AG04449 (cell line): ENCODE measurements at places on chromosomes 11 and 22.

DNA sequence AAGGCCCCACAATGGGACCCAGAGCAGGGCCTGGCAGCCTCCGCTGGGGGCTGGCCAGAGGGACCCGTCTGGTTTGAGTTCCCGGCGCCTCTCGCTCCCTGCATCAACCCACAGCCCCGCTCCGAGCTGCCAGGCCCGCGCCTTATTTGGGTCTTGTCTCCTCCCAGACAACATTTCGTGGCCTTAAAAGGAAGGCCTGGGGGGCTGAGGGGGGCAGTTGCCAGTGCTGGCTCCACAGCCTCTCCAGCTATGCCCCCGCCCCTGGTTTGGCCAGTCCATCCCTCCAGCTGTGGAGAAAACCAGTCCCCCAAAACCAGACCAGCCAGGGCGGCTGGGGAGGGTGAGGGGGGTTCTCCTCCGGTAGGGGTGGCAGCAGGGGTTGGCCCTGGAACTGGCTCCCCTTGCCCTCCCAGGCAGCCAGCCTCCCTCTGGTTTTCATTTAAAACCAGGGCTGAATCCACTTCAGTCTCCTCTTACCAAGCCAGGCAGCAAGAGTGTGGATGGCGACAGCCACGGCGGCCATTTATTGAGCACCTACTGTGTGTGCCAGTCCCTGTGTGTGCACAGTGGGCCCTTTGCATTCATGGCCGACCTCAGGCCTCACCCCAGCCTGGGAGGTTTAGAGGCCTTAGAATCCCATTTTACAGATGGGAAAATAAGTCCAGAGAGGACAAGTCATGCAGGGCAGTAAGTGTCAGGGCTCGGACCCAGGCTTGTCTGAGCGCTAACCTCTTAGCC, 18.6 kb downstream of the EMID1 start:
- DNase-seq, result no peak

DNA sequence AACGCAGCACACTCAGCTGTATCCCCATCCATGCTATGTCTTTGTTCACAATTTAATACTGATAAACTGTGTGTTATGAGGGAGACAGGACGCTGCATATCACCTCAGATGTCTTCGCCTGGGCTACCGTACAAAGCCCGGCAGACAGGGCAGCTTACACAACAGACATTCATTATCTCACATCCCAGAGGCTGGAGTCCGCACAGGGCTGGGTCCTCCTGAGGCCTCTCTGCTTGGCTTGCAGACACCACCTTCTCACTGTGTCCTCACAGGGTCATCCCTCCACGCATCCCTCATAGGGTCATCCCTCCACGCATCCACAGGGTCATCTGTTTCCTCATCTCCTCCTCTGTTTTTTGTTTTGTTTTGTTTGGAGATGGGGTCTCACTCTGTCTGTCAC, 61.2 kb downstream of the SHANK2 start:
- no peak for DNase-seq

DNA sequence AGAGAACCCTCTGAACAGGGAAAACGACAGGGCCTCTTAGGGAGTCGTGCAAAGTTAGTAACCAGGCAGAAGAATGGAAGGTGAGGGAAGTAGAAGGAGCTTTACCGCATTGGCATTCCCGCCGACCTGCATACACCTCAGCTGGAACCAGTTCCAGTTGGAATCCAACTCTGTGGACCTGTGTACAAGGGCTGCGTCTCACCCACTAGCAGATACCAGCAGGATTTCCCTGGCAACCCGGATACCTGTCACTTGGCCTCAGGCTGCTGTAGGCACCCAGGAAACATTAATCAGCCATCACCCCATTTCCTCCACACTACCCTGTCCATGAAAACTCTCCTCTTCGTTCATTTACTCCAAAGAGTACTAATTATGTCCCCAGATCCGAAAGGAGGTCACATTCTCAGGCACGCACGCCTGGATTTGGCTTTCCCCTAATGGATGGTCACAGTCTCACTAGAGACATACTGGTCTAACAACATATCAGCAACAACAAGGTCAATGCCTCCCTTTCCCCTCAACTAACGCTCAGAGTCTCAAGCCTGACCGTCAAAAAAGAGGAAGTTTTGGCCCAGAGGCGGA, 842 bp downstream of the ARFGAP2 start:
- DNase-seq, result no peak

DNA sequence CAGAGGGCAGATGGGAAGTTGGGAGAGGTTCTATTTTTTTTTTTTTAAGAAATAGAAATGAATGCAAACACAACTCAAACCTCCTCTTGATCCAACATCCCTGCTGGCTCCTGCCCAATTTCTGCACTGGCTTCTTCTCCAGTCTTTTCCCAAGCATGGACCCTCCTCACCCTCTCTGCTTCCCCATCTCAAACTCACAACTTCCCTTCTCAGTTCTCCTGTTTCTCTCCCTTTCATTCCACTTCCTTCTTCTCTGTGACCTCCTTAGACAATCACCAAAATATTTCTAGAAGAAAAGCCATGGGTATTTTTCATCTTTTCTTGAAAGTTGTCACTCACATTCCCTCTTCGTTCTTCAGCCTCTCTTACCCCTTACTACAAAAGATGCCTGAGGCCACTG, 85.2 kb upstream of the VPREB1 start:
- DNase-seq, result no peak

DNA sequence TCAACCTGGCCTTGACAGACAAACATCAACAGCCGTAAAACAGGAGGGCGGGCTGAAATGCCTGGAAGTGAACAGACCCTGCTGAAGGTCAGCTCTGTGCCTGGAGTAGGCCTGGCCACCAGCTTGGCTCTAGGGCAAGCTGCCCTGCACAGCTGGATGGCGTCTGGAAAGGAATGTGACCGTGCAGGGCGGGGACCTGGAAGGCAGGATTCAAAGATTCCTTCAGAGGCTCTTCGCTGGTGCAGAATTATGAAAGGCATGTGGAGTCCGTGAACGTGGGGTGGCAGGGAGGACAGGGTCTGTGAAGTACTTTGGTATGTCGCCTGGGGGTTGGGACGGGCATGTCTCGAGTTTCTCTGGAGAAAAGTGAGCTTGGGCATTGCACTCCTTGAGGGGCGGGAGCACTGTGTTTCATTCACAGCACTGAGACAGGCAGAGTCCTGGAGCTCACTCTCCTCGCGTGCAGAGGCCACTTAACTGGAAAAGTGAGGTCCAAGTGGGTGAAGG, 1.5 kb downstream of the EHD1 start:
- DNase-seq, result peak; percentile 56

GRCh38 chr11:68994894-68995285, 14.1 kb upstream of the MRGPRD start:
- DNase-seq, result no peak

DNA sequence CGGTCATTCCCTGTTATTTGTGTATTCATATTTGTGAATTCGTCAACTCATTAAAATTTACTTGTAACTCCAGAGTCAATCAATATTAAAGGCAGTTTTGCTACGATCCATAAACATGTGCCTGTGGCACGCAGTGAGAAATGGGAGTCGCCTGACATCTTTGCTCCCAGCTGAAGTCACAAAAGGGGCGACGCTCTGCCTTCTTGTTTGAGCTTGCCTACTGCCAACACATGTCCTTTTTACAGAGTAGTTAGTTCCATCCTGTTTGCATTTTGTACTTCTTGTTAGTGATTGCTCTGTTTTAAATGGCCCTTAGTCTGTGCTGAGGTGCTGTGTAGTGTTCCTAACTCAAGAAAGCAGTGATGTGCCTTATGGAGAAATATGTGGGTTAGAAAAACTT, 305.3 kb downstream of the ETS1 start:
- DNase-seq, result no peak

DNA sequence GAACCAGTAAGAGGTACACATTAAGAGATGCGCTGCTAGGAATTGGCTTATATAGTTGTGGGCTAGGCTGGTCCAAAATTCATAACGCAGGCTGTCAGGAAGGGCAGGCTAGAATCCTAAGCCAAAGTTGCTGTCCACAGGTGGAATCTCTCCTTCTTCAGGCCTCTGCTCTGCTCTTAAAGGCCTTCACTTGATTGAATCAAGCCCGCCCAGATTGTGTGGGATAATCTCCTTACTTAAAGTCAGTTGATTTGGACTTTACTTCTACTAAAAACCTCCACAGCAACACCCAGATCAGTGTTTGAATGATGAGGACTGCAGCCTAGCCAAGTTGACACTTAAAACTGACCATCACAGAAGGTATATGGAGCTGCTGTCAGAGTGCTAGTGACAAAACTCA, 68.8 kb downstream of the LRRC32 start:
- DNase-seq, result no peak

GRCh38 chr11:22432291-22433093, 94.3 kb downstream of the SLC17A6 start:
- DNase-seq, result no peak

- DNase-seq, result no peak
Measured at GRCh38 chr11:32391479-32391878, 43.9 kb downstream of the WT1 start.

- no peak for DNase-seq
Measured at GRCh38 chr11:94941131-94941530, 32.2 kb downstream of the CWC15 start.

DNA sequence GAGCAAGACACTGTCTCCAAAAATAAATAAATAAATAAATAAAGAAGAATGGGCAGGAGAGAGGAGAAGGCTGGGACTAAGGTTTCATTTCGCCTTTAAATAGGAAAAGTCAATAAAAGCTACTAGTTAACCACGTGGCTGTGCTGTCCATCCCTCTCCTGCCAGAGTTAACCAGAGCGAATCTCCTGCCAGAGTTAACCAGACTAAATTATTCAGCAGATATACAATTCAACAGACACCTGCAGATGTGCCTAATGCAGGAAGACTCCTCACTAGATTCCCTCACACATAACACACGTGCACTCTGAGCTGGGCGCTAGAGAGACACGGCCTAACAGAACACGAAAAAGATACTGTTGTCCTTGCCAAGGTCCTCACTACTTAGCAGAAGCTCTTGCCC, 156.1 kb downstream of the IGLL1 start:
- DNase-seq, result no peak
